NCI-H146 (cell line): ENCODE measurements at places on chromosomes 1 and 21.

DNA sequence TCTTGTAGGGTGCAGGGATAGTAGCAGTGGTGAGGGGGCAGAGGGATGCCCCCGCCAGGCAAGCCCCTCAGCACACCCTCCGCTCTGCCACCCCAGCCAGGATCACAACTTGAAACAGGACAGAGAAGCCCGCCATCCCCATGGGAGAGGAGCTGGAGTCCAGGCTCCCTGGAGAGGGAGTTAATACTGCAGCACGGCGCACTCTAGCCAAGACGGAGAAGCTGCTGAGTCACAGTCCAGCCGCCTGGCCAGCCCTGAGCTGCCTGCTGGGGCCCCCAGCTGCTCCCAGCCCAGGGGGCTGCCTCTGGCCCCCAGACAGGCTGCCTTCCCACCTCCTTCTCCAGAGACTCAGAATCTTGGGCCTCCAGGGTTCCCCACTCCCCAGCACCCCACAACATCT lies 87.2 kb downstream of the SYT2 start:
- peak; percentile 18 for DNase-seq

DNA sequence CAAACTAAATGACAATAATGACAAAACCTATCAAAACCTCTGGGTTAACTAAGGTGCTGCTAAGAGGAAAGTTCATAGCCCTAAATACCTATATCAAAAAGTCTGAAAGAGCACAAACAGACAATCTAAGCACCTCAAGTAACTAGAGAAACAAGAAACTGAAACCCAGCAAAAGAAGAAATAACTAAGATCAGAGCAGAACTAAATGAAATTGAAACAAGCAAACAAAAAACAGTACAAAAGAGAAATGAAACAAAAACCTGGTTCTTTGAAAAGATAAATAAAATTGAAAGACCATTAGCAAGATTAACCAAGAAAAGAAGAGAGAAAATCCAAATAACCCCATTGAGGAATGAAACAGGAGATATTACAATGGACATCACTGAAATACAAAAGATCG lies 44.8 kb upstream of the KIAA0040 start:
- no peak for DNase-seq

DNA sequence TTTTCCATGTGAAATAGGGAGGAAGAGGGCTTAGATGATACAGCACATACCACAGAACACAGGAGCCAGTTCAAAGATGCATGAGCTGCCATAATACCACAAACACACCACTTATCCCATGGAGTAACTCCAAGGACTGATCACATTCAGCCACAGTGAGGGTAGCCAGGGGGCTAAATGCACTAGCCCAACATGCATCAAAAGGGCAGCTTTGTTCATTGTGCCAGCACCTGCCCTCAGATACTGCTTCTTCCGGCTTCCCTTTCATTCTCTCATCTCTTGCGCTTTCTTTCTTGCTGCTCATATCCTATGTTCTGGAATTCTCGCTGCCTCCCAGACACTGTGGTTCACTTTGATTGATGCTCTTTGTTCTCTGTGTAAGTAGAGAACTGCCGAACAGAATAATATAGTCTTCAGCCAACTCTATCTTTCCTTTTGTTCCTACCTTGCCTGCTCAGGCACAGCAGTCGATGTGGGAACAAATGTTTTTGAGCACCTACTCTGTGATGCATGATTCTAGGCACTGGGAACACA lies 50.0 kb upstream of the SYT6 start:
- no peak for DNase-seq

DNA sequence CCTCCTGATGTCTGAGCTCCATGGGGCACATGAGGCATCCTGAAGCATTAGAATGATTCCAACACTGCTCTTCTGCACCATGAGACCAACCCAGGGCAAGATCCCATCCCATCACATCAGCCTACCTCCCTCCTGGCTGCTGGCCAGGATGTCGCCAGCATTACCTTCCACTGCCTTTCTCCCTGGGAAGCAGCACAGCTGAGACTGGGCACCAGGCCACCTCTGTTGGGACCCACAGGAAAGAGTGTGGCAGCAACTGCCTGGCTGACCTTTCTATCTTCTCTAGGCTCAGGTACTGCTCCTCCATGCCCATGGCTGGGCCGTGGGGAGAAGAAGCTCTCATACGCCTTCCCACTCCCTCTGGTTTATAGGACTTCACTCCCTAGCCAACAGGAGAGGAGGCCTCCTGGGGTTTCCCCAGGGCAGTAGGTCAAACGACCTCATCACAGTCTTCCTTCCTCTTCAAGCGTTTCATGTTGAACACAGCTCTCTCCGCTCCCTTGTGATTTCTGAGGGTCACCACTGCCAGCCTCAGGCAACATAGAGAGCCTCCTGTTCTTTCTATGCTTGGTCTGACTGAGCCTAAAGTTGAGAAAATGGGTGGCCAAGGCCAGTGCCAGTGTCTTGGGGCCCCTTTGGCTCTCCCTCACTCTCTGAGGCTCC lies 11.1 kb upstream of the RASSF5 start:
- DNase-seq: no peak
